Stimulated activated CD4-positive, alpha-beta T cell treated with anti-CD3 and anti-CD28 coated beads, Interleukin-1b, Interleukin-23, amount 100 ng/mL, for 24 hours (primary cell): ENCODE measurements at places on chromosomes 13 and 19.

- no peak for DNase-seq
Measured at GRCh38 chr13:40984668-40985366, 34.3 kb downstream of the ELF1 start.

DNA sequence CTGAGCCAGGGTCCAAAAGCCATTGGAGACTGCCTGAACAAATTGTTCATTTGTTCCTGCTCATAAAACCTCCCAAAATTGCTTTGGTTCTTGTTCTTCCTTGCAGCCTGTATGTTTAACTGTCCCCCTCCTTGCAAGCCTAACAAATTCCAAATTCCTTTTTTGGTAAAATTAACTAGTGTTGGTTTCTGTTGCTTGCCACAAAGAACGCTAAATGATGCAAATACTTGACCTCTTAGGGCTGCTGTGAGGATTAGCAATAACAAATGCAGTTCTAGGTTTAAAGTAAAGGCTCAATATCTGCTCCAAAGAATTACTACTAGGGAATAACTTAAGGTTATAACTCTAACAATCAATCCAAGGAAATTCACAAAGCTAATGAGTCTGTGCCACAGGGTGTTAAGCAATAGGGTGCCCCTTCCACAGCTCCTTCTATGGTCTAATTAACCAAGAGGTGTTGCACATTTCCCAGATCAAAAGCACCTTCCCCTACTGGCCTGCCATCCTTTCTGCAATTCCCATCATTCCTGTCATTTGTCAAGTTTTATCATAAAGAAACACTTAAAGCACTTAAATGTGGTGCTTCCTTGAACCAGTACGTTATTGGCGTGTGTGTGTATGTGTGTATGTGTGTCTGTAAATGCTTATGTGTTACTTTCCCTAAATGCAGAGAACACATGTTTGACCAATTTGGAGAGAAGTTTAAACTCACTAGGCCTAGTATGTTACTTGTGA is 110.2 kb downstream of the RAP2A start:
- DNase-seq, result no peak

- no peak for DNase-seq
Measured at GRCh38 chr13:77853703-77854102, 64.9 kb downstream of the EDNRB start.

GRCh38 chr19:1046836-1047695 is 7.2 kb downstream of the ABCA7 start:
- DNase-seq, result no peak

DNA sequence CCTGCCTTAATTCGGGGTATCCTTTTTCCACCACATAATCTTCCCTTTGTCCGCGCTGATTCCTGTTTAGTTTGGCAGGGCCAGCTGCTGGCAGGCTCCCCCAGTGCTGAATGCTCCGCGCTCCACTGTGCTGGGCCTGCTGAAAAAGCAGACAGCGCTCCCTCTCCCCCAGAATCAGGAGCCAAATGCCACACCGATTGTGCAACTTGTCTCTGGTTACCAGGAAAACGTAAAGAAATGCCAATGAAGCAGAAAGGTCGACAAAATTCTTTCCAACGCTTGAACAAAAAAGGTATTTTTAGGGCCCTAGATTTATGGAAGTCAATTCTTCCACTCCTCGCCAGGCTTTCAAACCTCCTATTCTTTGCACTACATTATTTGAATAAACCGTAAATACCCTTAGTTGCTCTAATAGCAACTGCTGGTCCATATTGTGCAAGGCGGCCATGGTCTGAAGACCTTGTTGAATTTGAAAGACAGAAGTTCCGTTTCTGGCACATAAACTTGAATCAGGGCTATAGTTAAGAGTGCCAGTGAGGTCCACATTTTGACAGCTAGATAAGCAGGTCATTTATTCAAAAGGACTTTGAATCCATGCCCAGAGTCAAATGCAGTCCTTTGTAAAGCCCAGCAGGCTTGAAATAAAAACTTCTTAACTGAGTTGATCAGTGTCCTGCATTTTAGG is 206.7 kb upstream of the RFC3 start:
- DNase-seq, result no peak

GRCh38 chr13:114043421-114044053 is 69.7 kb upstream of the C13orf46 start:
- no peak for DNase-seq

GRCh38 chr13:46660416-46660815 is 107.4 kb downstream of the LRCH1 start:
- no peak for DNase-seq

DNA sequence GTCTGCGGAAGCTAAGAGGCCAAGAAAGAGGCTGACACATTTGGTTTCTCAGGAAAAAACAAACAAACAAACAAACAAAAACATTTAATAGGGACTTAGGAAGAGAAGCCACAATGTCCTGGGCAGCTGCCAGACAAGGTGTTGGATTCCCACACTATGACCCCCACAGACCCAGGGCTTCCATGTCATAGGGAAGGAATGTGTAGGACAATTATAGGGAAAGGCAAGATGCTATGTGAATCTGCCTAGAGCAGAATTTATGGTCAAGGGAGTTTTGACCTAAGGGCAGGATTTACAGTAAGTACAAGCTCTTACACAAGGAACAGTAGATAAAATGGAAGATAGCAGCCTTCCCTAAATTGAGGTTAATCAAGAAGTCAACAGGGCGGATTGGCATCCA is 9.1 kb upstream of the CDADC1 start:
- DNase-seq, result no peak

DNA sequence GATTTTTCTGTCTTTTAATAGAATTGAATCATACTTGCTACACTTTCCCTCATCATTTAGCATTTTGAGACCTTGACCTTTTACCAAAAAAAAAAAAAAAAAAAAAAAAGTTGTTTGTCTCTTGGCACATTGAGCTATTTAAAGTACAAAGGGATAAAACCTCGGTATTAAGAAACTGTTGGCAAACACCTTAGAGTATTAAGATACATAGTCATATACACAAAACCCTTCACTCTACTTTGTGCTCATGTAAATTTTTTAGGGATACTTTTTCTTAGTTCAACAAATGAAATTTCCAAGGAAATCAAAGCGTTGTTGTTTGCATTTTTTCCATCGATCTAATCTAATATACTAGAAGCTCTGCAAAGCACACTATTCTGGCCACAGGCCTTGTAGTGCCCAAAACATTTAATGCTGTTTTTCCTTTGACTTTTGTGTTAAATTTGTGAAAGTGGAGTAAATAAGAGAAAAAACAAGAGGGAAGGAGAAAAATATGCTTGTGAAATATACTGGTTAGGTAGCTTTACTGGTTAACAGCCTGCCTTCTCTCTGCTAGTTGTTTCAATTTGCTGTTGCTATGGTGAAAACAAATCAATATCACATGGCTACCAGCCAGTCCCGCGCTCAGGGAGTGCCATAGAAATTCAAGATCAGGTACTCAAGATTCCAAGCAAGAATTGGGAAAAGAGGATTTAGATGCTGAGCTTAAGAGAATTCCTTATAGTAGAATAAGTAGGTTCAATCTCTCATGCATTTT is 2.6 kb downstream of the MBNL2 start:
- DNase-seq, result no peak

- DNase-seq, result no peak
Measured at GRCh38 chr13:110017379-110017778, 231.0 kb upstream of the IRS2 start.

DNA sequence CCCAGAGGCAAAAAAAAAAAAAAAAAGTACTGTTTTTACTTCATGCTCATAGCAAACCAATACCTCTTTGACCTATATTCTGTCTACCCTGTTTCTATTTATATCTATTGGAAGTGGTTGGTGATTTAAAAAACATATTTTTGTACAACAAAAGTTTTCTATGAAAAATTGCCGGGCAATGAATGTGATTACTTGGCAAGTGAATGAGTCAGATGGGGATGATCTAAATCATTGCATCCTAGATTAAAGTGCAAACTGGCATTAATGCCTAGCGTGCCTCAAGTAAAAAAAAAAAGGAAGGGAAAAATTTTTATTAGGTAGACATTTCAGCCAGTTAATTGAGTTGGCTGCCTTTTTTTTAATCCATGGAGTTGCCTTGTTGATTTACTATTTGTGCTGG is 500.6 kb downstream of the KCTD12 start:
- DNase-seq, result no peak

GRCh38 chr19:15198951-15199660 is 1.7 kb downstream of the NOTCH3 start:
- no peak for DNase-seq

DNA sequence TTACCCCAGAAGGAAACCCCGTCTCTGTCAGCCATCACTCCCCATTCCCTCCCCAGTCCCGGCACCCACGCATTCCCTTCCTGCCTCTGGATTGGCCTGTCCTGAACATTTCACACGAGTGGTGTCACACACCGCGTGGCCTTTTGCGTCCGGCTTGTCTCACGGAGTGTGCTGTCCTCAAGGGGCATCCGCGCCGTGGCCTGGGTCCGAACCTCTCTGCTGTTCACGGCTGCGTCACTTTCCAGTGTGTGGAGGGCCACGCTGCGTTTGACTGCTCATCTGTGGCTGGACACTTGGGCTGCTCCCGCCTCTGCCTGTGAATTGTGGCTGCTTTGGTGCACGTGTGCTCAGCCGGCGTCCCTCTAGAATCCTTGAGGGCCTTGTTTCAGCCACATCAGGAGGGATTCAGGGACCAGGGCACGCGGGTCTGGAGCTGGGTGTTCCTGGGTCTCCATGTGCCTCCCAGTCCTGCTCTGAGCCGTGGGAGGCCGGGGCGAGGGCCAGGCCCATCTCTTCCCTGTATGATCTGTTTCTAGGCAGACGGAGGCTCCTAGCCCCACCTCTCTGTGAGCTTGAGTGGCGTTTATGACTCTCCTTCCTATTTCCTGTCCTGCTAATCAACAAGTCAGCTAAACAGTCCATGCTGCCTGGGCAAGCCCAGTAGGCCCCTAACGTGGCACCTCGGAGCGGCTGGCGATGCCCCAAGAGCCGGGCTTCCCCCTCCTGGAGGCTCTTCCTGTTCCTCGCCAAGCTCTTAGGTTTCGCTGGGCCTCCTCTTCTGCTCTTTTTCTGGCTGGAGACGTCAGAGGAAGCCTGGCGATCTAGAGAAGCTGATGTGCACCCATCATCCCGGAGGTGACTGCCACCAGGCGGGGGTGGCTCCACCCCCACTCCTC is 8.1 kb downstream of the STK11 start:
- DNase-seq, result no peak

GRCh38 chr19:1241417-1242095 is at the start of gene ATP5F1D:
Gene ATP5F1D (plus strand): TSS chr19:1241751. CDS start chr19:1241851, 100 bp downstream.
- DNase-seq, result peak; percentile 90

GRCh38 chr13:94994506-94994905 is 282.2 kb upstream of the SOX21 start:
- DNase-seq, result no peak

DNA sequence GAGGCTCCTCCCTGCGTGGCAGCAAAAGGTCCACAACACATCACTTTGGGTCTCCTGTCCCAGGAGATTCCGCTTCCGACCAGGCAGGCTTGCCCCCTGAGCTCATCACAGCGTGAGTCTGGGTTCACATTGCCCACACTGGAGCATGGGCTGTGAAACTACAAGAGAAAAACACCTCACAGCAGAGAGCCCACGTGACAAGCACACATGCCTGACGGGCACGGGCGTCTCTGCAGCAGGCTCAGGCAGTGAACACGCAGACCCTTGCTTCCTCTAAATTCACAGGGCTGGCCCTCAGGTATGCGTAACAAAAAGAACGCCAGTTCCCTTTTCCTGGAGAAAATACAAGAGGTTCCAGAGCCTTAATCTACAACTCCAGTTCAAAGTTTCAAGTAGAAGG is 41.9 kb downstream of the RASA3 start:
- DNase-seq, result no peak

DNA sequence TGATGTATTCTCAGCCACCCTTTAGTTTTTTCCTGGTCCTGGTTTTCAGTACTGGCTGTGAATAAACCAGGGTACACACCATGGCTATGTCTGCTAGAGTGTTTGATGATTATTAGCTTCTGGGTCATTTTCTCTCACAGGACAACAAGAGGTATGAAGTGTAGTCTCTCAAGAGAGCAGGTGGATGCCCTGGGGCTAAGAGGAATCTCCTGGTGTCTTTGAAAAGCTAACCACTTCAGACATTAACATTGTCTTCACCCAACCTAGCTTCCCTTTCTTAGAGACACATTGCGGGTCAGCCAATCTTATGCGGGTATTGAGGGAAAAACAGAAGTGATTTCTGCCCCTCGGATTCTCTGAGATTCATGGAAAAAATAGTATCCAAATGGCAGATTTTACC is 1.6 kb downstream of the ZNF730 start:
- DNase-seq, result no peak

GRCh38 chr13:30624630-30625029 is 6.9 kb downstream of the USPL1 start:
- DNase-seq, result no peak

- DNase-seq, result no peak
Measured at GRCh38 chr19:35392742-35393715, 22.2 kb downstream of the GPR42 start.

DNA sequence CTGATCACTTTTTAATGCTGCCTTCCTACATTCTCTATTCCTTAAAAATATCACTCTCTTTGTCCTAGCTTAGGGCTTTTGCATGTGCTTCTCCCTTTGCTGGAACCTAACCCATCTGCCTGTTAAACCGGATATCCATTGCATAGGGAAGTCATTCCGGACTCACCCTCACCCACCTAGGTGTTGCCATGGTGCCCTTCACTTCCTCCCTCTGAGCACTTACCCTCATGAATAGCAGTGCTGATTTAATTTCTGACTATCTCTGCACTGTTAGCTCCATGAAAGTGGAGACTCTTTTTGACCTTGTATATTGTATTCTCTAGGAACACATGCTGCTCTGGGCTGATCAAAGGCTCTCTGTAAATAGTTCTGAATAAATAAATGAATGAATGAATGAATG is 401.9 kb downstream of the PCDH20 start:
- no peak for DNase-seq

GRCh38 chr19:13621413-13621812 is 115.1 kb upstream of the CACNA1A start:
- DNase-seq, result no peak

DNA sequence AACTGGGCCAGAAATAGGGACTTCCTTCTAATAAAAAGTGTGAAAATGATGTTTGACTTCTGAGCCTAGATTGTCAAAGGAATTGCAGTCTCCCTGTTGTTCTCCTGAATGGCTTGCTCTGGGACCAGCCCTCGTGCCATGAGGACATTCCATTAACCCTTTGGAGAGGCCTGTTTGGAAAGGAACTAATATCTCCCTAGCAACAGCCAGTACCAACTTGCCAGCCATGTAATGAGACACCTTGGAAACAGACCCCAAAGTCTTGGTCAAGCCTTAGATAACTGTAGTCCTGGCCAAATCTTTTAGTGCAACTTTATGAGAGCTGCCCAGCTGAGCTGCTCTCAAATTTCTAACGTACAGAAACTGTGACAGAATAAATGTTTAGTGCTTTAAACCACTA is 8.2 kb upstream of the SIAH3 start:
- DNase-seq, result no peak
